Kidney capillary endothelial cell (primary cell): ENCODE measurements at places on chromosomes 2 and 18.

DNA sequence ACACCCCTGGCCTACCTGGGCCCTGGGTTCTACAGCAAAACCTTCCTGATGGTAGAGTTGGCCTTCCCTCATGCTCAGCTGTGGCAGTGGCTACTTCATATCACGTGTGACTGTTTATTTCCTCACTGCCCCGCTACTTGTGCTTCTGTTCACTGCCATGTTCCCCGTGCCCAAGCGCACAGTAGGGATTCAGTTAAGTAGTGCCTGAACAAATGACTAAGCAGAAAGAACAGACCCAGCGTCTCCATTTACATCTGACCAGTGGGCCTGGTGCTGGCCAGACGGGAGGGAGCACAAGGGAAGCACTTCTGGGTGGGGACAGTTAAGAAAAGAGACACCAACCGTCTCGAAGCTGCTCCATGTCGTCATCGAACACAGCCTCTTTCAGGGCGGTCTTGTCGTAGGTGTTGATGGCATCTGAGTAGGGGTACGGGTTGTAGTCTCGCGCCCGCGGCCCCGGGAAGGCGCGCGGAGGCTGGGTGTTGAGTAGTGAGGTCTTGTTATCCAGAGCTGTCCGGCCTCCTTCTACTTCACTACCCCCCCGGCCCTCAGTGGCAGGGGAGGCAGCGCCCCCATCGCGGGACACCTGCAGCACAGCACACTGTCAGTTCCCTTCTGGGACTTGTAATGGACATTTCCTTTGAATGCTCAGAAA is 82.4 kb upstream of the TFCP2L1 start:
- DNase-seq, result no peak

DNA sequence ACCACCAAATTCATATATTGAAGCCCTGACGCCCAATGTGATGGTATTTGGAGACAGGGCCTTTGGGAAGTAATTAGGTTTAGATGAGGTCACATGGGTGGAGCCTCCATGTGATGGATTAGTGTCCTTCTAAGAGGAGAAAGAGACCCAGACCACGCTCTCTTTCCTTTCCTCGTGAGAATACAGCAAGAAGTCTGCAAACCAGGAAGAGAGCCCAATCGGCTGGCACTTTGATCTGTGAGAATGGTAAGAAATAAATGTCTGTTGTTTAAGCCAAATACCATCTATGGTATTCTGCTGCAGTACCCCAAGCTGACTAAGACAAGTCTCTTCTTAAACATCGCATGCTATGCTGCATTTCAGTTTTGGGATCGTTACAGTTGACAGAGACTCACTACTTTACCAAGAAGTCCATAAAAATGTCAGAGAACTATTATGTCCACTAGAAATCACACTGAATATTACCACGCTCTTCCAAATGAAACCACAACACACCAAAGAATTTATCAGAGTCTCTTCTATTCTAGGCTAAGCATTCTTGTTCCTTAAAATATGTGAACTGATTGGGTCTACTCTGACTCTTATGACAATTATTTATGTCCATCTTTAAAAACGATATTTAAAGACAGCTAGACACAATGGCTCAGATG is 48.5 kb downstream of the LPIN2 start:
- no peak for DNase-seq

- DNase-seq, result no peak
Measured at GRCh38 chr2:17853799-17854198, 24.7 kb upstream of the KCNS3 start.

DNA sequence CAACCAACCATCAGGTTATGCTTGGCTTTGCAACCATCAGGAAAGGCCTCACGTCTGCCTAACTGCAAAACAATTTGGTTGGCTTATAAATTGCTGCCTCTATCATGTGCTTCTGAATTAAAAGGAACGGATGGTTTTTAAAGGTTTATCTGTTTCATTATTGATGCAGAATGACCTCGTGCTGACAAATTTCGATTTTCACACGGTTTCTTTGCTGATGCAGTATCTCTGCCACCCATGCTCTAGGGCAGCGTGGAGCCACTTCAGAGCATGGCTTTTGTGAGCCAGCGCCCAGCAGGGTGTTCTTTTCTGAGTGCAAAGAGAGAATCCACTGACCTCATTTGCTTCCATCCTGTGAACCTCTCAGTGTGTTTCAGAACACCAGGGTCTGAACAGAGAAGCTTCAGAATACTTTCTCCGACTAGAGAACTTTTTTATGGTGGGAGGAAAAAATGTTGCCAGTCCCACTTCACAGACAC is 143.1 kb upstream of the L3MBTL4 start:
- no peak for DNase-seq

DNA sequence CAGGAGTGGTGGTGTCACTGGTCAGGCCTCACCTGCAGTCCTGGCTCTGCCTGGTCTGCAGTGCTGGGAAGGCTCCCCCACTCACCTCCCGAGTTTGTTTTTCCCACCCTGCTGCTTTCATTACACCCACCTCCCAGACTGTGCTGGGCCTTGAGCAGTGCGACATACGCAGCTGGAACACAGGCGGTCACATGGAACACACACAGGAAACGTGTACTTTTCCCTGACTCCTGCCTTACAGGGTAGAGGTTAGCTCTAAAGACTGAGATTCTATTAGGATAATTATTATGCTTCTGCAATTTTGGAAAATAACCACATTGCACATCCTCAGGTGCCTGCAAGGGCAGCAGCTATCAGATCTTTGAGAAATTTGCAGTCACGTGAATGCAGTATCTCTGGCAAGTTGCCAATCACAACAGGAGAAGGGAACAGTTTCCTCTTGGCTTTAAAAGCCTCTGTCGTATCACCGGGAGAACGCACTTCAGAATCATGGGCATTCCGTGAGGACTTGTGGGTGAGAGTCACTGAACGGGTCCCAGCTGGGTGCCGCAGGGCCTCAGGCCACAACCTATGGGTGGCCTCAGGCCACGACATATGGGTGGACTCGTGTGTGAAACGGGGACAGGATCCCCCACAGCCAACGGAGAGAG is 136.5 kb downstream of the ZNF236 start:
- peak; percentile 39 for DNase-seq

DNA sequence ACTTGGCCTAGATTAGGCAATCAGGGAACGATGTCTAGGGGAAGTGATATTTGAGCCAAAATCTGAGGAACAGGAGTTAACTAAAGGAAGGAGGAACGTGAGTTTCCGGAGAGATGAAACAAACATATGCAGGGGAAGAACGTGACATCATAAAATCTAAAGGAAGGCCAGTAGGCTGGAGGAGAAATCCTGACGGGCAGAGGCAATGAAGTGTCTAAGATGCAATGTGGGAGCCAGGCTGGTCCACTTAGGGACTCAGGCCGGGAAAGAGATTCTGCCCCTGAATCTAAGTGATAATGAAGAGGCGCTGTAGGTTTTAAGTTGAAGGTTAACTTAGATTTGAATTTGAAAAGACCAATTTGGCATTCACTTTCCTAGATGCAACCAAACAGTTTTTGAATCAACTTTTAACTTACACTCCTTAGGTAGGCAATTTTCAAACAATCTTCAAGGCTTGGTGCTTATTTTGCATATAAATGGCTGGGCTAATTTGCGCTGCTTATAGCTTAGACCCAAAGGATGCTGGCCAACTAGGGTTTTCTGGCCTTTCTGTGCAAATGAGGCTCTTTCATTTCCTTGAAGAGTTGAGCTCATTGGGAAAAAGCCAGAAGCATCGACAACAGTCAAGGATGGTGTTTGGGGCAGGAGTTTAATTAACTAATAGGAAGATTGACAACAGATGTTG is 221.7 kb downstream of the SOX11 start:
- no peak for DNase-seq

- DNase-seq, result no peak
Measured at GRCh38 chr18:55338978-55339650, 248.9 kb downstream of the TCF4 start.

- no peak for DNase-seq
Measured at GRCh38 chr18:69755041-69755440, 192.6 kb downstream of the CD226 start.

DNA sequence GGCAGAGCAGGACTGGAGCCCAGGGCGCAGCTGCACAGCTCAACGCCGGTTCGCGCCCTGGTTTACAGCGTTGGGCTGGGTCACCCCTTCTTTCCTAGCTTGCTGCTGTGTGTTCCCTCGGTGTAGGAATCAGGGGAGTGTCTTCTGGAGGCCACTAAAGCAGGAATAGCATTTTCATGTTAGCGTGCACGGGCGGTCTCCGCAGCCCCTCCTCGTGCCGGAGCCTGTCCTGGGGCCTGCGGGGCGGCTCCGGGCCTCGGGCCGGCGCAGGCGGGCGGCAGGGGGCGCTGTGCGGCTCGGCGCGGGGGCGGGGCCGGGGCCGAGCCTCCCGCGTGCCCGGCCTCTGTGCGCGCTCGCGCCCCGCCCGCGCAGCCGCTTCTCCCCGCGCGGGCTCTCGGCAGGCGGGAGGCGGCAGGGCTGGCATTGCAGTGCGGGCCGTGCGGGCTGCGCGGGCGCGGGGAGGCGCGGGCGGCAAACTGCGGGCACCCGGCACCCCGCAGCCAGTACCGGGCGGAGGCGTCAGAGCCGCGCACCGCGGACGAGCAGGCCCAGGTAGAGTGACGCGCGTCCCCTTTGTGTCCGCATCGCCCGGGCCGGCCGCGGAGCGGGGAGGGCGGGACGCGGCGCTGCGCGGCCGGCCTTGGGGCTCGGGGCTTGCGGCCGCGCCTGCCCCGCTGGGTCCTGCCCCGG is at the start of gene RNF144A:
Gene RNF144A, plus strand, starts transcription at position 342 of the 690 bp plus-strand sequence. CDS start 79,515 bp downstream, outside the sequence.
- DNase-seq, result peak; percentile 60

- no peak for DNase-seq
Measured at GRCh38 chr2:26521913-26522180, 43.9 kb upstream of the OTOF start.

DNA sequence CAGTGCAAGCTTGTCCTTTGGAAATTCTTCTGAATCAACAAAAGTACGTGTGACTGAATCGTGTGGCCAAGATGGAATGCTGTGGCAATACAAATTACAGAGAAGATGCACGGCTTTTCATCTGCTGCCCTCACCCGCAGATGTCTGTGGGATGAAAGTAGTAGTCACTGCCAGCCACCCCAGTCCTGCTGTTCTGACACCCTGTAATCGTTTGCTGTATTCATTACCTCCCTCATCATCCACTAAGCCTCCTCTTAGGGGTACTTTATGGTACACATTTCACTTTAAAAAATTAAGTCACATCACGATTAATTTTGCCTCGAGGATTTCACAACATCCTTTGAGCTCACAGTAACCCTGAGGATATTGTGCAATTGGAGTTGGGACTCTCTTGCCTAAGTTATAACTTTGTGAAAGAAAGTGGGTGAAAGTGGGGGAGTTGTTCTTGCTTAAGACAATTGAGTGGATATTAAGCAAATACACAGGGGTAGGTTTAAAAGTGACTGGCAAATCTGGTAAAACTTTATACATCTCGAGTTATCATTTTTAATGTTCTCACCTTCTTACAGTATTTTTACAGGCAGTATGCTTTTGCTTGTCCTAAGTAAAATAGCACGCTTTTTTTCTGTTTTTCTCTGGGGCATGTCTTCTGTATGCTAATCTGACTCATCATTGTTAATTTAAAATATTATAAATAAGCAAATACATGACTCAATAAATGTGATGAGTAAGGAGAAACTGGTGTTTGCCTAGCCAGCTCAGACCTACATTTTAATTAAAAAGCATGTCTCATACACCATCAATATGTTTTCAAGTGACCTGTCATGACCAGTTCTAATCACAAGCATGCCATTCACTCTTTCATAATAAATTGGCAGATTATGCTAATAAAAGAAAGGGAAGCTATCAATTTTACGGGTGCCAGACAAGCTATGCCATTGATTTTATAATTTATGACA is 680.9 kb downstream of the IRS1 start:
- DNase-seq, result no peak

DNA sequence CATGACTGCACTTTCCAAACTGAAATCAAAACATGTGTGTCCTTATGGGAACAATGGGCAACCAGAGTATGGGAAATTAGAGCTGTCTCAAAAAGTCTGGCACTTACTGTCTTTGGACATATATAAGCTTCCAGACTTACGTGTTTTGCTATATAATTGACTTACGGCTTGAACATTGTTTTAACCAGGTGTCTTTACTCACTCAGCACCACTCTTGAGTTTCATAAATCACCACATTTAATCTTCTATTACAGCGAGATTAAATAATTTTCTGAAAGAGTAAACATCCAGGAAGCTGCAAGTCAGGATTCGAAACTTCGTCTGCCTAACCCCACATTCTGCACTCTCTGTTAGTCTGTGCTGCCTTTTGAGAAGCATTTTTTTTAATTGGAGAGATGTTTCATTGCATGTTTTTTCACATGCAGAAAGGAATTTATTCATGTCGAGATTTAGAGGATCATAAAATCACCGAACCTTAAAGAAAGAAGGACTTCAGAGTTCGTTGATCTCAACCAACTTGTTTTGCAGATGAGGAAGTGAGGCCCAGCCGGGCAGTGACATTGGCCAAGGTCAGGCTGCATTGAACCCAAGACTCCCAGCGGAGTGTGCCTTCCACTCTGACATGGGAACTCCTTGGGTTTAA is 137.3 kb downstream of the SETBP1 start:
- DNase-seq, result no peak

DNA sequence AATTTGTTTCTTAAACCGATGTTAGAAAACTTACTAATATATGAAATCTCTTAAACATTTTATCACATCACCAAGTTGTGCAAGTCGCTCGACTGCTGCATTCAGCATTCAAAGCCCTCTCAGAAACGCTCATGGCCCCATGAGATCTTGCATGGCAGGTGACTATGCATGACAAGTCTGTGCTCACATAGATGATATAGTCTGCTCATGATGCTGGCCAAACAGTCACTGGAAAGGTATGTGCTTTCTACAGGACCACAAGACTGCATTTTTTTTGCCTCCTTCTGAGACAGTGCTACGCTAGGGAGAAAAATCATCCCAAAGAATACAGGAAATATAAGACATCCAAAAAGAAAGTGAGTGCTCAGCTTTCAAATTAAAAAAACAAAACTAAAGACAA is 98.3 kb upstream of the ZBTB14 start:
- no peak for DNase-seq

- no peak for DNase-seq
Measured at GRCh38 chr18:79529991-79530390, 134.3 kb downstream of the NFATC1 start.

GRCh38 chr2:1865716-1866234 is 121.5 kb upstream of the PXDN start:
- DNase-seq, result no peak
